ENCODE measurements at places on chromosomes 12 and 14.

DNA sequence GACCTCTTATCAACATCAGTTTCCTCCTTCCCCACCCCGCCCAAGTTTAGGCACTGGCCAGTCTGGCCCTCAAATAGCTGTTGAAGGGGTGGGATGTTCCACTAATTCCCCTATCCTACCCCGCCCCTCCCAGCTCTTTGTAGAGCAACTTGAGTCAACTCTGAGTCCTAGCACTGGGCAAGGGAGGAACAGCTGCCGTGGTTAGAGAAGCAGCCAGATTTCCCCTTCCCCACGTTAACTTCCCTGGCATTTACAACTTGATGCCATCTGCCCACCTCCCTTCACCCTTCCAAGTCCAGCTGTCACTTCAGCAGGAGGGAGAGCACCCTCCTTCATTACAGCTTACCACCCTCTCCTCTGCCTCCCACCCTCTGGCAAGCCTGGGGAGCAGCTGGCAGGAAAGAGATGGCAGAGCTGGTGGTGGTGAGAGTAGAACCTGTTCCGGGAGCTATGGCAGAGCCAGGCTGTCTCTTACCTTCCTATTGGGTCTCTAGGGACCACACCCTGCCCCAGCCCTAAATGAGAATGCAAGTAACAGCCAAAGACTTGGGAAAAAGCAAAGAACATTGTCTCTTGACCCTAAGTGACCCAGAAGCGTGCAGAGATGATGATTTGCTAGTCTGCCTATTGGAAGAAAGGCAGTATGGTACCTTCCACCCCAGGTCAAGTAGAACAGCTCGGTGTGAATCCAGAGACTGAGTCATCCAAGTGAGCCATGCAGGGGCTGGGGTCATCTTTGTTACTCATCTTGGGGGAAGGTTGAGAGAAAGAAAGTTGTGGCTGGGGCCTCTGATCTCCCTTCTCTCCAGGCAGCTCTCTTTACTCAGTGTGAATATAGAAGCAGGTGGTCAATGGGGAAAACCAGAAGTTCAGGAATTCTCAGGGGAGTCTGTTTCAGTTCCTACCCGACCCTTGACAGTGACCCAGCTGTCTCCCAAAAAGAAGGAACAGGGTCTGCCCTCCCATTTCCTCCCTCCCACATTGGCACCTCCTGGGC lies 1.5 kb downstream of the BLOC1S1 start:
- no peak for DNase-seq

- no peak for DNase-seq
These were observed 50.2 kb upstream of the FZD10 start for GRCh38 chr12:130111965-130112496.

- DNase-seq, result no peak
These were observed 87.6 kb downstream of the GALNT8 start for GRCh38 chr12:4807813-4808212.

DNA sequence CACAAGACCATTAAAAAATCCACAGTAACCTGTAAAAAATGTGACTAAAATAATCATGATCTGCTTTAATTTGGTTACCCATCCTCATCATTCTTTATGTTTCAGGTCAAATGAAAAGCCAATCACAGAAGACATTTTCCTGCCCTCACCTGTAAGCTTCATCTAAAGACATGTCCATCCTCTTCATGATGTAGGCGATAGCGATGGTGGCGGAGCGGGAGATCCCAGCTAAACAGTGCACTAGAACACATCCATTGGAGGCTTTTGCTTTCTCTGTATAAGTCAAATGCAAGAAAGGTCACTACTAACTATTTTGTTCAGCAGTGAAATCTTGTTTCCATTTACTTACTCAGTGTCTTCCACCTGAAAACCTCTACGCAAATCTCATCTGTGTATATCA lies 82.6 kb downstream of the DUSP16 start:
- DNase-seq, result no peak

GRCh38 chr12:1946296-1946695 lies 27.8 kb upstream of the CACNA2D4 start:
- DNase-seq, result no peak

DNA sequence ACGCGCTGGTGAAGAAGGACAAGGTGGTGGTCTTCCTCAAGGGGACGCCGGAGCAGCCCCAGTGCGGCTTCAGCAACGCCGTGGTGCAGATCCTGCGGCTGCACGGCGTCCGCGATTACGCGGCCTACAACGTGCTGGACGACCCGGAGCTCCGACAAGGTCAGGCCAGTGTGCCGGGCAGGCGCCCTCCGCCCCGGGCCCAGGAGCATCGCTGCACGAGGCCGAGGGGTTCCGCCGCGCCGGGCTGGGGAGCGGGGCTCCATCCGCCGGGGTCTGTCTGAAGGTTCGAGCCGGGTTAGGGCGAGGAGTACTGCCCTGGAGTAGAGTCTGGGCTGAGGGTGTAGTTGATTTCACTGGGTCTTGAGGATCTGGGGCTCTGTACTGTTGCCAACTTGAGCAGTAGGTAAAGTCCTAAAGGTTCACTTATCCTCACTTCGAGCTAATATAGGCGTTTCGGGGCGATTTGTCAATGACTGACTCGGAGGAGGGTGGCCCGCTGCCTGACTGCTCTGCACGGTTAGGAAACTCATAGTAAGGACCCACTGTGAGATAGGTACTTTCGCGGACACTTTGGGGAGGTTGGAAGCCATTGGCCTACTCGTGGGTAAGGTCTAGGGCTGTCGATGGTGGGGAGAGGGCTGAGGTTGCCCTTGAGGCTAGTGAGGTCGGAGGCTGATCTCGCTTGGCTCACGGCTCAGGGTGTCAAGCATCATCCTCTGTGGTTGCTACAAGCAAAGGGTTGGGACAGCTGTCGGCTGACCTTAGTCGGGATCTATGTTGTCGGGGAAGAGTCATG lies 574 bp downstream of the GLRX5 start:
- peak; percentile 45 for DNase-seq

DNA sequence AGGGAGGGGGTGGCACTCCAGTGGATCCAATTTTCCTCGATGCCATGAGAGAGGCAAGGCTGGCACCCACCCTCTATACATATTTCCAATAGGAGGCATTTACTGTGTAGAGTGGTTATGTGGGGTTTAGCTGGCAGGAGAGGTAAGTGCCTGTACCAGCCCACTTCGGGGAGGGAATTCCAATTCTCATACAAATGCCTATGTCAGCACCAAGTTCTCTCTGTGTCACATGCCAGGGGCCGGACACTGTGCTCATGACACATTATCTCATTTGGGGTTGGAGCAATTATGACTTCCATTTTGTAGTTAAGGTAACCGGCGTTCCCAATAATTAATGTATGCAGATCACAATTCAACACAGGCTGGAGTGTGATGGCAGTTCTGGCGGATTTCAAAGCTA lies 284.3 kb downstream of the KSR2 start:
- DNase-seq, result no peak

- DNase-seq, result no peak
These were observed 159.4 kb downstream of the SLC5A8 start for GRCh38 chr12:101050631-101051030.

GRCh38 chr14:63912286-63912685 lies 59.5 kb downstream of the SYNE2 start:
- no peak for DNase-seq

DNA sequence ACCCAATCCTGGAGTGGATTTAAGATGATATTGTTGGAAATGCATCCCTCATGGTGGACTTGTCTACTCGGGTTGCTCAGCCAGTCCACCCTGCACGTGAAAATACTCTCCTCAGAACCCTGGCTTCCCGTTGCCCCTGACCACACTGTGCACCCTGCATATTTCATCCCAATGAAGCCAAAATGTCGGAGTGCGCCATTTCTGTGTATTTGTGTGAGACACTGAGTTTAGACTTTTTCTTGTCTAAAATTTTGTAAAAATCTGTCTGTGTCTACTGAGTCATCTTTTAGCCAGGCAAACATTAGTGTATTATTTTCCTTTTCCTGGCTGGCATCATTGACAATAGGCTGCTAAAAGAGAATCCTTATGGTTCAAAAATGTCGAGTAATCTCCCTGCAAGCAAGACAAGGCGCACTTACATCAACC lies 485 bp upstream of the PNMA1 start:
- peak; percentile 48 for DNase-seq

GRCh38 chr14:30756594-30756993 lies 117.8 kb upstream of the COCH start:
- DNase-seq, result no peak

DNA sequence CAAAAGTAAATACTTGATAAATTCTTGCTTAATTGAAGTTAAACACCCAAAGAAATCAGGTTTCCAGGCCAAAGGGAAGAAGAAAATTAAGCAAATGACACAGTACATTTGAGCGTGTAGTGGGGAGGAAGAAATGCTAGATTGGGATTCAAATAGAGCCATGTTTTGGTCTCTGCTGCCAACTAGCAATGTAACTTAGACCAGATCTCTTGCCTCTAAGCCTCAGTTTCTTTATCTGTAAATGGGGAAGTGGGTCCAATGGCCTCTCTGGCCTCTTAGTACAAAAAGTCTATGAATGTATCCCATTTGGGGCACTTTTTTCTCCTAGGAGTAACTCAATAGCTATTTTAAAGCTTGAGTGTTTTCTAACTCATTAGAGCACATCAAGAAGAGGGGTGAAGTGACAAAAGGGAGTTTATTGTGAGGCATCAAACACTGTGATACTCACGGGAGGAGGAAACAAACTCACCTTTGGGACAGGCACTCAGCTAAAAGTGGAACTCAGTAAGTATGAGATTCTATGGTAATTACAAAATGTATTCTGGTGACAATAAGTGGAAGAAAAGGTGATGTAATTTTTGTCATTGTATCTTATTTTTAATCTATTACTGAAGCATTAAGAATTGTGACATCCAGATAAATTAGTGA lies 55.8 kb downstream of the DAD1 start:
- DNase-seq, result no peak

- DNase-seq, result peak; percentile 24
These were observed 67.2 kb downstream of the GLT1D1 start for GRCh38 chr12:128920468-128920867.

- no peak for DNase-seq
These were observed 747.3 kb downstream of the NRXN3 start for GRCh38 chr14:78917462-78917861.

DNA sequence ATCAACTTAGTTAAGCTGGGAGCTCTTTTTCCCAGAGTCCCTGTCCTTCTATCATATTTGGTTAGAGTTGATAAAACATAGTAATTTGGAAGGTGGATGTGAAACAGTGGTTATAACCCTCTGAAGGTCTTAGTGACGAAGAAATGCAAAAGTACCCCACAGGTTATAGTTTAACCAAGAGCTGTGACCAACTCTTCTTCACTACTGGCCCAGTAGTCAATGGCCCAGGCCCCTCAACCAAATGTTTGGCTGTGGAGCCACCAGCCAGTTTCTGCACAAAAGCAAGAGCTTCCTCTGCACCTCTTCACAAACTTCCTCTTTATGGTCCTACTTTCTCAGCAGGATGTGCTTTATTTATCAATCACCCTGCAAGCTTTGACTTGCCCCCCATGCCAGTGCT lies 132.6 kb downstream of the BMP4 start:
- DNase-seq, result no peak

GRCh38 chr14:23141706-23142444 lies 22.8 kb upstream of the CEBPE start:
- peak; percentile 94 for DNase-seq

GRCh38 chr12:16238661-16239060 lies 38.8 kb downstream of the SLC15A5 start:
- DNase-seq, result no peak

DNA sequence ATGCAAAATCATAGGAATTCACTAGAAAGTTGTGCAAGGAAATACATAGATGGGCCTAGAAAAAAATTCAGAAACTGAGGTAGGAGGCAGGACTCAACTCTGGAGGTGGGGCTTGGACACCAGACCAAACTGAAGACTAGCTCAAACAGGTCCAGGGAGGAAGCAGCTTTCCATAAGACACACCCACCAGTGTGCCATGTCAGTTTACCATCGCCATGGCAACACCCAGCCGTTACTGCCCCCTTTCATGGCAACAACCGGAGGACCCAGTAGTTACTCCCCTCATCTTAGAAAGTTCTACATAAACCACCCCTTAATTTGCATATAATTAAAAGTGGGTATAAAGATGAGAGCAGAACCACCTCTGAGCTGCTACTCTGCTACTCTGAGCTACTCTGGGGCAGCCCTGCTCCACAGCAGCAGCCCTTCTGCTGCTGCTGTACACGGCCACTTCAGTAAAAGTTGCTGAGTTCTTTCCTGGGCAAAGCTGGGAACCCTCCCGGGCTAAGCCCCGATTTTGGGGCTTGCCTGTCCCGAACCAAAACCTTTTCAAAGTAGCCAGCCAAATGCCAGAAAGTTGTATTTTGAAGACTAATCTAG lies 30.8 kb upstream of the NINJ2 start:
- no peak for DNase-seq

GRCh38 chr12:45725631-45726602 lies 3.6 kb upstream of the ARID2 start:
- DNase-seq, result peak; percentile 82

DNA sequence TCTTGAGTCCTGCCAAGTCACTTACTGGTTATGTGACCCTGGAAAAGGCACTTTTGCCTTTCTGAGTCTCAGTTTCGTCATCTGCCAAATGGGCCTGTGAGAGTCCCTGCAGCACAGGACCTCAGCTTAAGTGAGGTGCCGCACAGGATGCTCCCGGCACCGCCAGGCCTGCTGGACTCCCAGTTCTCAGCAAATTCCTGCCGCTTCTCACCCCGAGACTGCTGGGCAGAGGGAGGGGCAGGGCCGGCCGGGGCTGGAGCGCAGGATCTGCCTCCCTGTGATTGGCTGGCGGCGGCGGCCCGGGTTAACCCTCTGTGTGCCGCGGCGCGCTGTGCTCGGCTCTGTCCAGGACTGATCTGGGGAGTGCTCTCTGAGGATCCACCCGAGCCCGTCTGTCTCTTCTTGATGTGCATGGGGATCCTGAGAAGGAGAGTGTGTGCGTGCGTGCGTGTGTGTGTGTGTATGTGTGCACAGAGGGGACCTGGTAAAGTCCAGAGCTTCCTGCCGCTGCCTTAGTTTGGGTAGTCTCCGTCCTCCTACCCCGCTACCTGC lies 8.6 kb downstream of the SETD1B start:
- peak; percentile 80 for DNase-seq

GRCh38 chr12:1424674-1425395 lies 169.5 kb downstream of the FBXL14 start:
- peak; percentile 3 for DNase-seq

- peak; percentile 94 for DNase-seq
These were observed 742 bp downstream of the SPSB2 start for GRCh38 chr12:6872073-6873048.

DNA sequence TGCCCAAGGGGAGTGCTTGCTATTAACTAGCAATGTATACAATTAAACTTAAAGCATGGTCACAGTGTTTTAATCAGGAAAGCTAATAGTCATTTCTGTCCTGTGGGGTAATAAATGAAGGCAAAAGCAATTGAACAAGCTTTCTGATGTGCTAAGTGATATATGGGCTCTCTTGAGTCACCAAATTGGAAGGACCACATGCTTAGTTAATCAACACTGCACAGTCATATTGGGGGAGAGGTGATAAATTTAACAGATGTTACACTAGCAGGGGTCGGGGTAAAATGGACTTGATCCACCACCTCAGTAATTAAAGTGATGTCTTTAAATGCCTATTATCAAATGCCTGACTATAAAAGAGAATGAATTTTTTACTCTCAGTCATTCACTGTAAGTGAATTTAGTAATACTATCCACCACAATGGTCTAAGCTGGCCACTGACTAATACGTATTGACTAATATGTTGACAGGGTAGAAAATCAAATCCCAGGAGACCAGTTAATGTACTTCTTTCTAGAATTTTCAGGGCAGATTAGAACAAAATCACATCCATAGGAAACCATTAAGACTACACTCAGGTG lies 736.3 kb downstream of the RPS29 start:
- no peak for DNase-seq

Measured in adipocyte (in vitro differentiated cells).